ENCODE measurements at places on chromosomes 5 and 9.

GRCh38 chr5:102986074-102986473, 133.9 kb downstream of the GIN1 start:
- DNase-seq: no peak

DNA sequence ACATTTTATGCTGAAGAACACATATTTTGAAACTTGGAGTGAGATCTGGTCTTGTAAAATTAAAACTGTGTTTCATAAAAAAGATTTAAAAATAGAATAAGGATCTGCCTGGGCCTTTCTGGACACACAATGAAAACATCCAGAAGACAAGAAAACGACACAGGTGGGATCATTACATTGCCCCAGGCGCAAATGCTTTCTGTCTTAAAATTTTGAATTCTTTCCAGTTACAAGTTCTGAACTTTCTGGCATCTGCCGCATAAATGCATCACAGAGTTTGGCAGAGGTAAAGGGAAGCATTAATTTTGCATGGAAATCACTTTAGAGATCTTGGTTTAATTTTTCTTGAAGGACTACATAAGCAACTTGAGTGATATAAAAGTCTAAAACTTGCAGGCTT, 219.6 kb downstream of the WDR70 start:
- DNase-seq: no peak

DNA sequence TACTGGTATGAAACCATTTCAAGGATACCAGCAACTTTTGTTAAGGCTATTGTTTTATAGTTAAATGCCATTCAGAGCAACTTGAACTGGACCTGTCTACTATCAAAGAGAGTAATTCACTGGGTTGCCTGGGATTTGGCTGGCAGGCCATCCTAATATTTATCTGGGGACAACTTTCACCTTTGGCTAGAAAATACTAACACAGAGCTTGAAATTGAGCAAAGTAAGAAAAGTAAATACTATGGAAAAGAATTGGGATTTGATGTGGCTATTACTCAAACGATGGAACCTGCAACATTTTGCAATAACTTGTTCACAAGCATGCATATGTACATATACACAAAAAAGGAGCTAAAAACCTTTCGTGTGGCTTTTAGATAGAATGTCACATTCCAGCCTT, 191.3 kb downstream of the DENND1A start:
- DNase-seq: no peak

GRCh38 chr5:143056339-143056704, 286.1 kb downstream of the ARHGAP26 start:
- DNase-seq: no peak

DNA sequence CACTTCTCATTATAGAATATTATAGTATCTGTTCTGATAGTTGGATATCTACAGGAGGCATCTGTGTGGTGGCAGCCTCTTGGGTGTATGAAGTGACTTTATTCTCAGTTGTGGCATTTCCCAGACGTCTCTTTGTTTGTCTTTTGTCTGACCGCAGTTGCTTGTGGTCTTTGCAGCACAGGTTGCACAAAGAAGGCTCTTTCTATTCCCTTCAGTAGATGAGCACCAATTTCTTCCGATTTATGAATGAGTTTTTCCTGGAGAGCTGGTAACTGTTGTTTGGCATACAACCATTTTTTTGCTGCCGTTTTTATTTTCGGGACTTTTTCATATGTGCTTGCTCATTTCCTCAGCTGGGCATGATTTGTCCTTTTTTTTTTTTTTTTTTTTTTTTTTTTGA, 56.4 kb upstream of the MYO10 start:
- DNase-seq: no peak

- no peak for DNase-seq
Measured at GRCh38 chr5:98992552-98992951, 63.7 kb upstream of the CHD1 start.

All from inflammatory macrophage (primary cell).